ENCODE measurements at places on chromosomes 3 and 15.

GRCh38 chr3:195897853-195898415 lies 10.4 kb downstream of the TNK2 start:
- no peak for DNase-seq

DNA sequence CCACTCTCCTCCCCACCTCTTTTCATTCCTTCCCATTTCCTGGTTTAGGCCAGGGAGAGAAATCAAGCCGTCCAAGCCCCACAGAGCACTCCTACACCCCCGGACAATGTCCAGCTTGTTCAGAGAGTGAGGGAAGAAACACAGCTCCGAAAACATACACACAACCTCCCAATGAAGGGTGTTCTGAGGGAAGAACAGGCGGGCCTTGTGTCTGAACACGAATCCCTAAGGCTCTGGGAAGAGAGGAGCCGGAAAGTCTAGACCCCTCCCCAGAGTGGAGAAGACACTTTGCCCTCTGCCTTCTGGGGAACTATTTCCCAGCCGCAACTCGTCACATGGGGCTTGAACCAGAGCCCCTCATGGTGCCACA lies 30.5 kb downstream of the ACAN start:
- no peak for DNase-seq

GRCh38 chr3:60898321-60898720 lies 352.9 kb downstream of the FHIT start:
- no peak for DNase-seq

GRCh38 chr3:79002465-79003372 lies 765.1 kb downstream of the ROBO1 start:
- DNase-seq: no peak

GRCh38 chr3:17850448-17850847 lies 108.0 kb upstream of the TBC1D5 start:
- no peak for DNase-seq

GRCh38 chr3:166263460-166263859 lies 426.2 kb upstream of the BCHE start:
- DNase-seq: no peak

DNA sequence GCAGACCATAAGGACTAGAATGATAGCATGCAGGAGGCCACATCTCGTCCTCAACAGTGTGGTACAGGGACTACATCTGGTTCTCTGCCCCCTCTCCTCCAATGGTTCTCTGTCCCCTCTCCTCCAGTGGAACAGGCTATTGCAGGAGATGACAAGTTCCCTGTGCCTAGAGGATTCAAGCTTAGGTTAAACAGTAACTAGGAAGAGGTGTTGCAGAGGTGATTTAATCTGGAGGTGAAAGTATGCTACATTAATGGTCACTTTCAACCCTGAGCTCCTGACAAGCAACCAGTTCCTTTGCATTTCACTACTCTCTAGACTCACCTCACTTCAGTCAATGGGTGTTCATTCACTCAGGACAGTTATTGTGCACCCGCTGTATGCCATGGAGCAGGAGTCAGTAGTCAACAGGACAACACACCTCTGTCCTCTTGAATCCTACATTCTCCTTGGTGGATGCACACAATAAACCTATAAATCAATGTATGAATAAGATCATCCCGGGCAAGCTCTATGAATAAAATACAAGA lies 16.0 kb downstream of the SPATA12 start:
- DNase-seq: no peak

DNA sequence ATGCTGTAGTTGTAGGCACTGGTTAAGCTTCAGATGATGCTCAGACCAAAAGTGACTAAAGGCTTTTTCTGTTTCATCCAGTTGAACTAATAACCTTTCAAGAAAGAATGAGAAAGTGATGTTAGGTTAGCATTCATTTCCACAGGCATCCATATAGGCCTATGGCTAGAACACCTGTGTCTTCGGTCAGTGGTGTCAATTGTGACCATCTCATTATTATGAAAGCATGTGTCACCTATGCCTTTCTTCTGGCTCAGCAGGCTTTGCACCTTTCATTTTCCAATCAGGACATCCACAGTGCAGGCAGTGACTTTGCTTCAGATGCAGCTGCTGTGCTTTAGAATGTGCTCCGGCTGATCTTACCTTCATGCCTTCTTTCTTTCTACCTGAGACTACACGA lies 57.9 kb downstream of the B3GNT5 start:
- no peak for DNase-seq

- no peak for DNase-seq
These were observed 155.5 kb downstream of the PLD1 start for GRCh38 chr3:171654809-171655208.

- DNase-seq: no peak
These were observed 53.6 kb upstream of the MYO5C start for GRCh38 chr15:52349052-52349700.

- DNase-seq: no peak
These were observed 533 bp upstream of the SMAD3 start for GRCh38 chr15:67064607-67065530.

GRCh38 chr15:63971427-63971805 lies 74.9 kb downstream of the DAPK2 start:
- peak; percentile 38 for DNase-seq

DNA sequence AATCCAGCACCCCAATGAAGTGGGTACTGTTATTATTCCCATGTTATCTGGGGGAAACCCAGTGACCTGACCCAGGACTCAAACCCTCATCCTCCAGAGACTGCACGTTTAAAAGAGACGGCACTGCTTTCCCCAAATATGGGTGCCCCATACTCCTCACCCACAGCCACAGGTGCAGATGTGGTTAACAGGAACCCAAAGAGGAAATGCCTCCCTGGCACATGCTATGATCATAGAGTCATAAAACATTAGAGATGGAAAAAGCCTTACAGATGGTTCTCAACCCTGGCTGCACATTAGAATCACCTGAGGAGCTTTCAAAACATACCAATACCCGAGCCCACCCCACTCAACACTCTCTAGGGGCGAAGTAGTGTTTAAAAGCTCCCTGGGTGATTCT lies 111.5 kb downstream of the SEMA5B start:
- DNase-seq: no peak

GRCh38 chr3:18112674-18113375 lies 312.3 kb downstream of the SATB1 start:
- DNase-seq: no peak

Data from CD4-positive, alpha-beta T cell (primary cell).